ENCODE measurements at places on chromosomes 4 and X. TPM values are rescaled to one million over a fixed set of nuclear protein-coding genes. Genes with fewer than 3 reads are reported as not detected.

- DNase-seq = no peak
Measured at GRCh38 chr4:38663090-38663800, 754 bp upstream of the KLF3 start.

- DNase-seq = no peak
Measured at GRCh38 chr4:36189511-36190226, 54.6 kb downstream of the ARAP2 start.

DNA sequence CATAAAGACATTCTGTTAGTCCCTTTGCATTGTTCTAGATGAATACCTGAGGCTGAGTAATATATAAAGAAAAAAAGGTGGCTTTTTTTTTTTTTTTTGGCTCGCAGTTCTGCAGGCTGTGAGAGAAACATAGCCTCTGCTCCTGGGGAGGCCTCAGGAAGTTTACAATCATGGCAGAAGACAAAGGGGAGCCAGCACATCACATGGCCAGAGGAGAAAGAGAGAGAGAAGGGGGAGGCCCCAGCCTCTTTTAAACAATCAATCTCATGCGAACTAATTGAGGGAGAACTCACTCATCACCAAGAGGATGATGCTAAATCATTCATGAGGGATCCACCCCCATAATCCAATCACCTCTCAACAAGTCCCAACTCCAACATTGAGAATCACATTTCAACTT is 364.0 kb upstream of the EPHA5 start:
- no peak for DNase-seq

GRCh38 chr4:67521506-67521905 is 23.8 kb downstream of the CENPC start:
- no peak for DNase-seq

- DNase-seq = peak; percentile 57
Measured at GRCh38 chr4:141132072-141132708, 1.1 kb downstream of the RNF150 start.

GRCh38 chr4:81512001-81512756 is 40.5 kb upstream of the RASGEF1B start:
- no peak for DNase-seq

DNA sequence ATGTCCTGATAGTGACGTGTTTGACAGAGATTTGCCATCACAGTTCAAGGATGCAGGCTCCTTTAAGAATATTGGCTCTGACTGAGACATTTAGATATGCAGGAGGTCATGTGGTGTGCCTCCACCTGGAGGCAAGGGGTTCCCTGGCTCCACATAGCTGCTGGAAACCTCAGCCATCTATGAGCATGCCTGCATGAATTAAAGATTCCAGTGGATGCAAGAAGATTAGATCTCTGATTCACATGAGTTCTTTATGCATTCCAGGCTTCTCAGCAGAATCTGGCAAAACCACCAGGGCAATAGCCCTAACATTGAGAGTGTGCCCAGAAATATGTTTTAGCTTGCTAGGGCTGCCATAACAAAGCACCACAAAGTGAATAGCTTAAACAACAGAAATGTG is 298.5 kb upstream of the AADAT start:
- no peak for DNase-seq

GRCh38 chr4:109629775-109630174 is 69.7 kb downstream of the MCUB start:
- no peak for DNase-seq

GRCh38 chr4:99966692-99967091 is 16.6 kb upstream of the H2AZ1 start:
- DNase-seq = no peak

DNA sequence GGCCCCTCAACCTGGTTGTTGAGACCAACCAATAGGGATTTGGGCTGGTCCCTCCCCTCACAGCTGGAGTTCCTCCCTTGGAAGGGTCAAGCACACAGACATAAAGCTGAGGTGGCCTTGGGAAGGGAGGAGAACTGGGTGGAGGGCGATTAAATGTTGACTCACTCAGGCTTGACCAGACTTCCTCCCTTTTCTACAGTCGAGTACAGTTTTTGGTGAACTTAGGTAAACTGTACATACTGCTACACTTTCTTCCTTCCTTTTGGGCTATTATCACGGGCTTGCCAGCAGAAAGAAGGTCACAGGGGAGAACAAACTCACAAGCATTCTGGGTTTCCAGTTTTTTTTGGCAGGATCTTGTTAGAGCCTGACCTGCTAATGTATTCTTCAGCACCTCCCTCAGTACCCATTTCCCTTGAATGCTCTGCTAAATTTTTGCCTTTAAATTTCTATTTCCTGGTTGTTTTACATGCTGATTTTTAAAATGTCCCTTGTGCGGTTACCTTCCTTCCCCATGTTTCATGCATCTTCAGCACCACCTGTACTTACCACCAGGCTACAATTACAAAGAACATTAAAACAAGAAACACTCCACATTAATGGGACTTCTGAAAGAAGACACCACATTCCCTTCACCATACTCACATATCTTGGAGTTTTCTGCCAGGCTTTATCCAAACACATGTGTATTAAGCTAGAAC is 135.2 kb upstream of the RASGEF1B start:
- no peak for DNase-seq

- DNase-seq = peak; percentile 89
Measured at GRCh38 chr4:2792711-2793585, at the start of gene SH3BP2. Gene SH3BP2 (plus strand): TSS chr4:2793085. CDS start chr4:2820618, 27,533 bp downstream.

- DNase-seq = no peak
Measured at GRCh38 chr4:104420766-104421165, 73.9 kb downstream of the CXXC4 start.

DNA sequence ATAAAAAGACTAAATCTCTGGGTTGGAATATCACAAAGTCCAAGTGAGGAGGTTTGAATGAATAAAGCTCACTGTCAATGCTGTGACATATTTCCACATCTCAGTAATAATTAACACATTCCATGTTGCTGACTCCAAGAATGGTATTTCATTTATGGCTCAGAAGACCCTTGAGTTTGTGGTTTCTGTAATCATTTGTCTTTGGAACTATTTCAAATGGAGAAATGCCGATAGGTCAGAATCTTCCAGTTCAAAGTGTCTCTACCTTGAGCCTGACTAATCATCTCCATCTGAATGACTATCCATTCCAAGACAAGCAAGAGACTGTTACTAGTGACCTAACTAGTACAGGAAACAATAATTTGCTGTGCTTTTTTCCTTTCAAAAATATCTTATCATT is 24.2 kb upstream of the SLC2A9 start:
- no peak for DNase-seq

- no peak for DNase-seq
Measured at GRCh38 chrX:67779099-67779498, 235.3 kb downstream of the AR start.

DNA sequence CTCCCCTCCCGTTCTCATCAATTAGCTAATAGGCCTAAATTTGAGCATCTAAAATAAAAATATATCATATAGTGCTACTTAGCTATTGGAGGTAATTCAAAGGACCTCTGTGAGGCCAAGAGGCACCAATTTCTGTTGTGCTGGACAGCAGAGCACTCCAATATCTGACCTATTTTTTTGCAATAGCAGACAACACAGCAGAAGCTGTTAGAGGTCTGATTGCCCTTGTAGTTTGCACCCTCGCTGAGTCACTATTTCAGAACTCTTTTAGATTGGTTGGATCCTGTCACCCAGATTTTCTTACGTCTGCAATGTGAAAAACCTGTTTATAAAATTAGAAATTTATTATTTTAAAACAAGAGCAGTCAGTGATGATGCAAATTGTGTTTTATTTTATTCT is 184.1 kb downstream of the CEP135 start:
- no peak for DNase-seq

- peak; percentile 82 for DNase-seq
Measured at GRCh38 chr4:24067367-24068193, 177.7 kb upstream of the PPARGC1A start.

DNA sequence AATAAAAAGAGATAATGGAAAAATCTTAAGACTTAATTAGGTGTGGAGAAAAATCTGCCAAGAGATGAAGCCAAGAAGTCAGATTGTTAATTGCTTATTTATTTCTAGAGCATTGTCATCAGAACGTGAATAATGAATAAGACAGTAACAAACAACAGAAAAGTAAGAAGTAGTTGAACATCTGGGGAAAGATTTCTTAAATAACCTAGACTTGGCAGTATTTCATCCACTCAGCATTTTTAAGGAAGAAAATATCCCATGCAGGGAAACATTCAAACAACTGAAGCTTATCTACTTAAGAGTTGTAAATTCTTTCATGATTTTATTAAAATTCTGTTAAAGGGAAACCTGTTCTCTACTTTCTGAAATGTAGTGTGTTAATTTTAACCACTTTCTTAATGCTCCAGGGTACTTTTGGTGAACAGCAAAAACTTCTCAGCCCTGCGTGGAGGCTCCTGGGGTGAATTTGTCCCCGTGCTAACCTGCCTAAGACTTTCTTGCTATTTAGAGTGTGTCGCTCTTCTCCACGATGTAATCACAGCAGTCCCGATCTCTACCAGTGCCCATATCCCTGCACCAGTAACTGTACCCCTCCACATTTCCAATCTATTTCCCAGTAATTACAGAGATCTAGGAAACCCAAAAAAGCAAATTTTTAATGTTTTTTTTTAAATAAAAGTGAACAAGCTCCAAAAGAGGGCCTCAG is 124.6 kb downstream of the CORIN start:
- no peak for DNase-seq

DNA sequence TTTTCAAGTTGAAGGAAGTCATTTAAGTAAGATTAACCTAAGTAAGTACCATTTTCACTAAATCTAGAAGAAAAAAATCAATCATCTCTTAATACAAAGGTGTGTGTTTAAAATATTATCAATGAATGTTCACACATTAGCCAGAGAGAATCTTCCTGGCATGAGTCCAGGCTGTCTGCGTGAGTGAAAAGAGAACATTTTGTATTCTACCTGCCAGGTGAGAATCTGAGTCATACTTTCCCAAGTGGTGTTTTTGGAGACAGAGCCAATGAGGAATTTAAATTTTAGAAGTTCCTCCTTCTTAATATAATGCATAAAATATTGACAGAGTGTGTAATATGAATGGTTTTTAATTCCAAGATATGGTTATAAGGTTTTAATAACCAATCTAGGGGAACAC is 371.8 kb upstream of the NR3C2 start:
- DNase-seq = no peak

GRCh38 chrX:108178143-108178498 is 86.5 kb downstream of the ATG4A start:
- no peak for DNase-seq

DNA sequence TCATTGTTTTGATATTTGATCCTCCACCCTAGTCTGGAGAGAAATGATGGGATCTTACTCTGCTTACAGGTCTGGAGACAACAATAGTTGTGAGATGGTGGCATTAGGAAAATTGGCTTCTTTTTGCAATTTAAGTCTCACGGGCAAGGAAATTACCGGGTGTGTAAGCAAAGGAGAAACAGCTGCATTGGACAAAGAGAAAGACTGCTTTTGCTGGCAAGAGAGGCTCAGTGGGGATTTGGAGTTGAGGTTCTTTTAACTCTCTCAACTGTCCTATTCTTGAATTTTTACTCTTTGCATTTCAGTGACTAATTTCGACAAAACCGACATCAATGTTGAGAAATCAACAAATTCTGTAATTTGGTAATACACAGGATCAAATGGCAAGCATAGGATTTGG is 2.3 kb upstream of the SERPINA7 start:
- no peak for DNase-seq

DNA sequence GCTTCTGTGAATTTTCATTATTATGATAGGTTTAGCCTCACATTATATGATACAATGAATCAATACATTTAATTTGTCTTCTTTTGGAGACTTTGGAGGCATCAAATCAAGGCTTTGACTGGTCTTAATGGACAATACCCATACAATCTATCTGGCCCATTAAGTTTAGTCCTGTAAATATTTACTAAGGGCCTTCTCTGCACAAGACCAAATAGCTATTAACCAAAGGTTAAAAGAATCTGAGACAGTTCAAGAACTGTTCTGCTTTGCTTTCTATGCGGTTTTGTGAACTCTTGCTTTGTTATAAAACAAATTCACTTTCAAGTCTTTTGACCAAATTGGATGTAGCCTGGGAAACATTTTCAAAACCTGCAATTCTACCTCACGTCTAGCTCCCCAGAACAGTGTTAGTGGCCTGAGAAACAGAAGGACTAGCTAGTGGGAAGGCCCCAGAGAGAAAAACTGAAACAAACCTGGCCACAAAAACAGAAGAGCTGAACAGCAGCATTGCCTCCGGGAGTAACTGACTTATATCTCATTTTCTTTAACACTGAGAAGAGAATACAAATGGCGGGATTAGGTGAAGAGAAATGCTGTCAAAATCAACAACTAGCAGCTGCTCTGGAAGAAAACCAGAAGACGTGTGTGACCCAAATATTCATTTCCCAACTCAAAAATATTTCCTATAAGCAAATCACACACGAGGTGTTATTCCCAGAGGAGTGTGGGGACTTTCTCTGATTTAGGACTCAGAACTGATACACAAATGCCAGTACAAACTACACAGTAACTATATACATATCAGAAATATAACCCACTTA is 548 bp downstream of the TLR1 start:
- no peak for DNase-seq

GRCh38 chr4:74304095-74304625 is 4.1 kb upstream of the EPGN start:
- no peak for DNase-seq

DNA sequence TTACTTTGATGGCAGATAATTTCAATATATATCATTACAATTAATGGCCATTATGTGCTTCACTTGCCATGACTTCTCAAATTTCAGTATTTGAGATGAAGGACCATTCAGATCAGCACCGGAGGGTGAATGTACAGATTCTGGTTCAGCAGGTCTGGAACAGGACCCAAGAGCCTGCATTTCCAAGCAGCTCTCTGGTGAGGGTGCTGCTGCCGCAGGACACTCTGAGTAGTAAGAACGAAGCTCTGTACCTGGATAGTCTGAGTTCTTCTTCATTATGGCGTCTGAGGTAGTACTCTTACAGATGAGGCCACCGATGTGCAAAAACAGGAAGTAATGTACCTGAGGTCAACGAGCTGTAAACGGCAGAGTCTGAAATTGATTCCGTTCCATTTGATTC is 228.2 kb downstream of the FBXW7 start:
- DNase-seq = no peak

GRCh38 chrX:108516184-108516583 is 76.5 kb downstream of the COL4A5 start:
- no peak for DNase-seq

DNA sequence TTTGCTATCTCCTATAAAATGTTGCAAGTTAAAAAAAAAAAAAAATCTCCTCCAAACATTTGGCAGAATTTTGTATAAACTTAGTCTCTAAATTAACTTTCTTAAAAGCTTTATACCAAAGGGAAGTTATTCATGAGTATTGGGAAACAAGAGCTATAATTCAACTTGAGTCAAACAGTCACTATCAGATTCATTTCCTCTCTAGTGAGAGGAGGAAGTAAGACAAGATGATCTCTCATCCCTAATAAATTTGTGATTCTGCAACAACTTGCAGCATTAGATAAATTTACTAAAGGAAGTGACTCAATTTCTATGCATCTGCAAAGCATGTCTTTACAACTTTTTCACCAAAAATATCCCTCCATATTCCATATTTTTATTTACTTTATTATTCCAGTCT is 135.4 kb upstream of the GNPDA2 start:
- no peak for DNase-seq

- DNase-seq = no peak
Measured at GRCh38 chr4:166481055-166481454, 608.0 kb downstream of the TLL1 start.

Gene SLC6A14
- not detected for polyA plus RNA-seq

Gene UGT2B7
- polyA plus RNA-seq = 0.04 TPM

Gene CXCL5
- polyA plus RNA-seq = 0.03 TPM

Gene PASD1
- not detected for polyA plus RNA-seq

Gene LIMCH1
- 14.2 TPM for polyA plus RNA-seq

Gene ARHGAP36
- 0.17 TPM for polyA plus RNA-seq

Gene ENPP6
- polyA plus RNA-seq = not detected

Gene ARHGEF6
- 22.5 TPM for polyA plus RNA-seq

Gene MSANTD1
- 0.27 TPM for polyA plus RNA-seq

Gene AKAP4
- not detected for polyA plus RNA-seq

Gene FAM9C
- polyA plus RNA-seq = not detected

Gene MAGEC2
- polyA plus RNA-seq = not detected

Data from psoas muscle (tissue), 8 donors.